ENCODE measurements at places on chromosomes 7 and 10. TPM values are rescaled to one million over a fixed set of nuclear protein-coding genes. Genes with fewer than 3 reads are reported as not detected.

GRCh38 chr10:133336118-133336576 lies 549 bp downstream of the CALY start:
- no peak for DNase-seq

GRCh38 chr7:125033506-125033905 lies 103.9 kb upstream of the POT1 start:
- DNase-seq: no peak

DNA sequence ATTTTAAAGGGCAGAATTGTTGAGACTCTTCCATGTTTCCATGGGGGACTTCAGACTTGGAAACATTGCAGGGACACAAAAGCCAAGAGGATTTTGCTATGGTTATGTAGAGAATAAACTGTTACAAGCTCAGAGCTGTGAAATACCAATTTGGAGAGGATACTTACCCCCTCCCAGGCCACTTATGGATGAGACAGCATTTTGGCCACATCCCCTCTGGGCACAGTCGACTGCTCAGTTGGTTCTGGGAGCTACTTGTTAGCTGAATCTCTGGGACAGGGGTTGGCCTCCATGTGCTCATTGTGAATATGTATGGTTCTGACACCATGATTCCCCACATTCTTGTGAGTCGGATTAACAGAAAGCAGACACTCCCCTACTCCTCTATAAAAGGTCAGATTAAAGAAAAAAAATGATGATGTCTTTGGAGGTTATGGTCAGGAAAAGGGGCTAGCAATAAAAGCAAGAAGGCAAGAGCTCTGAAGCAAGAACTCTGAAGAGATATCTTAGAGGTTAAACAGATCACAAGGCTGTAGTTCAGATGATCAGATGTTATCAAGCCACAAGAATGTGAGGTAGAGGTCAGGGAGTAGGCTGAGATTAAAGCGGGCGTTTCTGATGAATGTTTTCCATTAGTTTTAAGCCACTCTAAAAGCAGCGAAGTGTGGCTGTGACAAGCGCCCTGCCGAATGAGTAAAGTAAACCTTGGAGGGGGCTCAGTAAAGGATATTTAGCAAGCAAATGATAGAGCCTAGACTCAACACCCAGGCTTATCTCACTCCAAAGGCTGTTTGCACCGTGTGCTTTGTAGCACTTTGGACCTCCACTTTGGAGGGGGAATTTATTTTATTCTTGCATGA lies 17.2 kb downstream of the STAMBPL1 start:
- DNase-seq: no peak

GRCh38 chr10:122276611-122277208 lies 5.6 kb downstream of the BTBD16 start:
- no peak for DNase-seq

DNA sequence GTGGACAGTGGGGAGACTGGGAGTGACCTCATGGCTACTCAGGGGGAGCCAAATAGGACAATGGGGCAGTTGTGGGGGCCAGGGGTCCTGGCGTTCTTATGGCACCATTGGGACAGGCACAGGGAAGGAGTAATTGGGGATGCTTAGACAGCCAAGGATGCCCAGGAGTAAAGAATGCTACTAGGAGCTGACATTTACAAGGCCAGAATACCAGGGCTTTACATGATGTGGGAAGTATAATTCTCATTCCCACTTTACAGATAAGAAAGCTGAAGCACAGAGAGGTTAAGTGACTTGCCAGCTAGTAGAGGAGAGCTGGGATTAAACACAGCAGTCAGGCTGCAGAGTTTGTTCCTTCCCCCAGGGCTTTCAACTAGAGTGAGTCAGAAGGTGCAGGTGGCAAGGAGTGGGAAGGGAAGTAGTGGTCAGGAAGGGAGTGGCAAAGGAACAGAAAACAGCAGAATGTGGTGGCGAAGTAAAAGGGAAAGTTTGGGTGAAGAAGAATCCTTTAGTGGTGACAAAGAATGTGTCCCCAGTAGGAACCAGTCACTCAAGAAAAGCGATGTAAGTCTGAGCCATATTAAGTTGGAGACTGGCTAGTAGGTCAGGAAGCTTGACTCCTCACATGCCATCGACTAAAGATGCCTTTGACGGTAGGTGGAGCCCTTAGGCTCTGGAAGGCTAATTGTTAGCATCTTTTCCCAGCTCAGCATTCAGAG lies 32.8 kb downstream of the CPVL start:
- no peak for DNase-seq

- no peak for DNase-seq
Observed at GRCh38 chr10:52170776-52171175, 143.3 kb upstream of the DKK1 start.

DNA sequence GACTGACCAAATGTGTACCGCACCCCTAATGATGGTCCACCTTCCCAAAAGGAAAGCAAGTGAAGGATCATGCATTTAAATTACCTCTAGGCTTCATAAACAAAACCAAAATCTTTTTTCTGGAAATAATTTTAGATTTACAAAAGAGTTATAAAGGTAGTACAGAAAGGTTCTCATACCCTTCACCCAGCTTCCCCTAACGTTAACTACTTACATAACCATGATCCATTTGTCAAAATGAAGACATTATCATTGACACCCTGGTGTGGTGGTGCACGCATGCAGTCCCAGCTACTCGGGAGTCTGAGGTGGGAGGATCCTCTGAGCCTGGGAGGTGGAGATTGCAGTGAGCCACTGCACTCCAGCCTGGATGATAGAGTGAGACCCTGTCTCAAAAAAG lies 75.1 kb upstream of the TCF7L2 start:
- DNase-seq: no peak

DNA sequence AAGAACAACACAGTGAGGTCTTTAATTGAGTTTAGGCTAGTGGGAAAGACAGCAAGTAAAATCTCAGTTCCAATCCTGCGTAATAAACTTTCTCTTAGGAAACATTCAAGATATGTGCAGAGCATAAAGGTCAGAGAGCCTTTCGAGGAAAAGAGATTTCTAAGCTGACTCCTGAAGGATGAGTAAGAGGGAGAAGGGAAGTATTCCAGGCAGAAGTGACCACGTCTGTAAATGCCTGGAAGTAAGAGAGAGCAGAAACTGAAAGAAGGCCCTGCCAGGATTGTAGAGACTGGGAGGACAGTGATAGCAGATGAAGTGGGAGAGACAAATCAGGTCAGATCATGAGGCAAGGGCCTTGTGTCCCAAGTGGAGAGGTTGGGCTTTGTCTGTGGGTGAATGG lies 41.8 kb downstream of the PNLIPRP3 start:
- DNase-seq: no peak

The HECW1 gene
- total RNA-seq: not detected

The ZNF438 gene
- total RNA-seq: 6.7 TPM

The ZNF775 gene
- total RNA-seq: 5.9 TPM

The RELN gene
- 0.52 TPM for total RNA-seq

Measured in osteocyte (in vitro differentiated cells).